ENCODE measurements at places on chromosomes 6 and 20. TPM values are rescaled to one million over a fixed set of nuclear protein-coding genes. Genes with fewer than 3 reads are reported as not detected.

- DNase-seq, result no peak
Measured at GRCh38 chr20:35490736-35491181, 35.4 kb downstream of the CEP250 start.

AKAP7 gene
- 212 TPM for total RNA-seq

- no peak for DNase-seq
Measured at GRCh38 chr6:112749673-112750072, 402.5 kb downstream of the RFPL4B start.

SSTR4 gene
- total RNA-seq, result not detected

MANEA gene
- 16.1 TPM for total RNA-seq

NTSR1 gene
- 6.7 TPM for total RNA-seq

ARMH2 gene
- not detected for total RNA-seq

SLC12A5 gene
- total RNA-seq, result 19.2 TPM

DNA sequence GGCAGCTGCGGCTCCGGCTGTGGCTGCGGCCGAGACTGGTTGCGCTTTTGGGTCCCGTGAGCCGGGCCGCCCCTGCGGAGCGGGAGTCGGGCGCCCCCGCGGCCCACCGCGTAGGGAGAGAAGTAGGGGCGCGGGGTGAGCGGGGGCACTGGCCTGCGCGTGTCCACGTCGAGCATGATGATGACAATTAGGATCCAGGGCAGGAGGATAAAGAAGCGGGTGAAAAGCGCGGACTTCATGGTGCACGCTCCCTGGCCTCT lies 739 bp downstream of the B3GAT2 start:
- no peak for DNase-seq

ARMC12 gene
- total RNA-seq, result 0.47 TPM

GRCh38 chr6:166724576-166724975 lies 97.5 kb upstream of the RPS6KA2 start:
- no peak for DNase-seq

GRCh38 chr6:4322846-4323309 lies 187.5 kb upstream of the ECI2 start:
- DNase-seq, result no peak

DNA sequence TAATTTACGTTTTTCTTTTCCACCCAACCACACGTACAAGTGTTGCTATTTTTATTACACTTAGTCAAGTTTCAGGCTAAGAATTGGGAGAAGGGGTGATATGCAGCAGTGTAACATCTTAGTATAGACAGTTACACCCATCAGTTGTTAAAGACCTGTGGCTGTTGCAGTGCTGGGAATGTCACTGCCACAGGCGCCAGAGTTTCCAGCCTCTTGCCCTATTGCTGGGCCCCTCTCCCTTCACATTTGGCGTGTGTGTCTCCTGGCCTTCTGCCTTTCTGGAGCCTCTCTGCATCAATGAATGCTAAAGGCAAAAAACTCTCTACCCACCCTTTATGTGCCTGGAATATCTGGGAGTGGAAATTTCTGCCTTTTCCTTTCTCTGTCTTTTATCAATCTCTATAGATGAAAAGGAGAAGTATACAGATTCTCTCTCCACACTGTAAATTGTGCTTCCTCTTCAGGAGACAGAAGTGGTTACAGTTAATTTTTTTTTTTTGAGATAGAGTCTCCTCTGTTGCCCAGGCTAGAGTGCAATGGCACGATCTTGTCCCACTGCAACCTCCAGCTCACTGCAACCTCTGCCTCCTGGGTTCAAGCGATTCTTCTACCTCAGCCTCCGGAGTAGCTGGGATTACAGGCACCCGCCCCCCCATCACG lies 73.0 kb downstream of the TIAM2 start:
- no peak for DNase-seq

TCEA2 gene
- 36.0 TPM for total RNA-seq

GRCh38 chr6:134734312-134734869 lies 215.5 kb downstream of the ALDH8A1 start:
- no peak for DNase-seq

- DNase-seq, result no peak
Measured at GRCh38 chr6:148389086-148389485, 46.4 kb downstream of the SASH1 start.

DNA sequence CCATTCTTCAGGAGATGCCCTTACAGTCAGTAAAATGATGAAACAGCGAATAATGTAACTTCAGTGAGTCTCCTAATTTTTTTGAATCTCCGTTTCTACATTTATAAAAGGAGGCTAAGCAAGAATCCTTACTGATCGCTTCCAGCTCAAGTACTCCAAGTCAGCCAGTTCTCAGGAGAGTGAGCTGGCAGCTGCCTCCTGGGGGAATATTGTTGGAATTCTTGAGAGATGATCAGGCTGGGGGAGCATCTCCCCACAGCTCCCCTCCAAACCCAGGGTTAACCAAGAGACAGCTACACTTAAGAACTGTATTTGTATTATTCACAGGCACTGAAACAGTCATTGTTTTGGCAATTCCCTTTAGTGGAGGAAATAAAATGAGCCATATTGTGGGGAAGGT lies 89.1 kb upstream of the PCSK2 start:
- no peak for DNase-seq

- DNase-seq, result no peak
Measured at GRCh38 chr6:71558974-71559373, 270.4 kb downstream of the OGFRL1 start.

SYNE1 gene
- 316 TPM for total RNA-seq

MOXD1 gene
- total RNA-seq, result 18.6 TPM

SLC22A7 gene
- total RNA-seq, result 0.31 TPM

DNA sequence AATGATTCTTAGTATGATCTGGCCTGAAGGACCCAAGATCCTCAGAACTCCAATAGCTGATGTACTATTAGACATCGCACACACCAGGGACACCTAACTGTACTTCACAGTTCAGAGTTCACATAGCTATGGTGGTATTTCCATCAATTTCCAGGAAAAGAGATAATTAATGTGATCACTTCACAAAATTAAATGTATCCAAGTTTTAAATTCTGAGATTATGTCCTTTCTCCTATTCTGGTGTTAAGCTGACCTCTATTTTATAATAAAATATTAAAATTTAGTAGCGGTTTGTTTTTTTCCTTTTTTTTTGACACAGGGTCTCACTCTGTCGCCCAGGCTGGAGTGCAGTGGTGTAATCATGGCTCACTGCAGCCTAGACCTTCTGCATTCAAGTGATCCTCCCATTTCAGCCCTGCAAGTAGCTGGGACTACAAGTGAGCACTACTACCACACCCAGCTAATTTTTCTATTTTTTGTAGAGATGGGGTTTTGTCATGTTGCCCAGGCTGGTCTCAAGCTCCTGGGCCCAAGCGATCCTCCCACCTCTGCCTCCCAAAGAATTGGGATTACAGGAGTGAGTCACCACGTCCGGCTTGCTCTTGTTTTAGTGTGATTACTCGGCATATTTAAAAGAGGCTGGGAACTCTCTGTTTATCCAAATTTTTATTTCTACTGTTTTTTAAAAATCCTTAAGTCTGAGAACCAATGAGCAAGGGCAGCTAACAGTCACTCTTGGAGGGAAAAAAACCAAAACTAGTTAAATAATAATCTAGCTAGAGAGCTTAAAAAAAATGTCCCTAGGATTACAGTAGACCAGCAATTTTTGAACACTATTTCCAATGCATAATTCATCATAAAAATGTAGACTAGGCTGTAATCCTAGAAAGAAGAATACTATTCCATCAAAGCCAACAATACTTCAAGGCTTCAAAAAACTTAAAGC lies 16.0 kb downstream of the KIF13A start:
- DNase-seq, result no peak

ATP9A gene
- total RNA-seq, result 260 TPM

DNA sequence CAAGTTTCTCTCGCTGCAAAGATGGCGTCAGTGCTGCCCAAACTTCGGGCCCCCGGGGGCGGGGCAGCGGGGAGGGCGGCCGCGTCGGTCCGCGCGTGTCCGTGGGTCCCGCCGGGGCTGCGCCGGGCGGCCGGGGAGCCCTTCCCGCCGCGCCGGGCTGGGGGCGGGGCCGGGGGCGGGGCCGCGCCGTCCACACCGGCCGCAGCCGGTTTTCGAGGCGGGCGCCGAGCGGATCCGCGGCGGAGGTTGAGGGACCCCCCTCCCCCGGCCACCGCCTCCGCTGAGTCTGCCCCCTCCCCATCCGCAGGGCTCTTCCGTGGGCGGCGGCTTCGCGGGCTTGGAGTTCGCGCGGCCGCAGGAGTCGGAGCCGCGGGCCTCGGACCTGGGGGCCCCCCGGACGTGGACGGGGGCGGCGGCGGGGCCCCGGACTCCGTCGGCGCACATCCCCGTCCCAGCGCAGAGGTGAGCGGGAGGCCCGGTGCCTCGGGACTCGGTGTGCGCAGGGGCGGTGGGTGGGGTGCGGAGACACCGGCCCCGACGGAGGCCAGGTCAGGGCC lies 572 bp downstream of the SLC2A4RG start:
- DNase-seq, result no peak

DNA sequence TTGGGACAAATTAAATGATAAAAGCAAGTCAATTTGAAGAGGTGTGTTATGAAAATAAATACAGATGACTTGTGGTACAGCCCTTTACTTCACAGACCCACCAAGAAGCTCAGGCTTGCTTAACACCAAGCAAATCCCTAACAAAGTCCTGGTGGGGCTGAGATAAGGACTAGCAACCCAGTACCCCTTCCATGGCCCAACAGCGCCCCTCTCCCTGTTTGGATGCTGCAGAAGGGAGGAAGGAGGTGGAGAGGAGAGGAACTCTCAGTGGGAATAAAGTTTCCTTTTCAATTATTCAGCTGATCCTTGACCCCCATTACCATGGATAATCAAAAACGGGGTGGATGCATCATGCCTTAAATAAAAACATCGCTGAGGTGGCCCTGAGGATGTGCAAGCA lies 4.5 kb upstream of the ZNF831 start:
- no peak for DNase-seq

DNA sequence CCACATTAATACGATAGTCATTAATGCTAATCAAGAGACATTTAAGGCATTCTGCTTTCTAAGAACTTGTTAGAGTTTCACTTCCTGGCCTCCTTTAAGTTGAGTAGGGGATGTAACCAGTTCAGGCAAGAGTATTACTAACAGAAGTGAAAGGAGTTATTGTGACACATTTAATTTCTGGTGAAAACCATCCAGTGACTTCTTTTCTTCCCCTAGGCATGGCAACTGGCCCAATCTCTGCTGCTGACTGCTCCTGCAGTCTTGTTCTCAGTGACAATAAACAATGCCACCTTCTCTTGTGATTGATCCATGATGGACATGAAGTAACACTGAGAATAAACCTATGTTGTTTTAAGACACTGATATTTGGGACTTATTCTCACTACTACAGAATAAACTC lies 130.9 kb upstream of the DEFB112 start:
- DNase-seq, result no peak

DNA sequence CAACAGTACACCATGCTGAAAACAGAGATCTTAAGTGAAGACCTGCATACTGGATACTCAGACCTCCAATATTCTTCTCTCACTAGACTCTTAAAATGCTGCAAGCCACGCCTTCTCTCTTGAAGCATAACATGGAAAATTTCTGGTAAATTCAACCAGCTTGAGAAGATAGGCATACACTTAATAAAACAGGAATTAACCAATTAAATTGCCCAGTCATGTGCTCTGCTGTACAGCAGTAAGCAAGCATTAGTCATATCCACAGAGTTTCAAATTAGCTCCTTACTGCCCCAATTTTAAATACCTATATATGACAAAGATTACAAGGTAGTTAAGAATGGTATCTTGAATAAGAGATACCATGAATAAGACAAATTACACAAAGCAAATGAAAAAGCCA lies 53.8 kb downstream of the C6orf58 start:
- no peak for DNase-seq

- no peak for DNase-seq
Measured at GRCh38 chr20:33532753-33533459, 43.0 kb downstream of the CBFA2T2 start.

SCRT2 gene
- 2.0 TPM for total RNA-seq

SUPT3H gene
- 15.3 TPM for total RNA-seq

DNA sequence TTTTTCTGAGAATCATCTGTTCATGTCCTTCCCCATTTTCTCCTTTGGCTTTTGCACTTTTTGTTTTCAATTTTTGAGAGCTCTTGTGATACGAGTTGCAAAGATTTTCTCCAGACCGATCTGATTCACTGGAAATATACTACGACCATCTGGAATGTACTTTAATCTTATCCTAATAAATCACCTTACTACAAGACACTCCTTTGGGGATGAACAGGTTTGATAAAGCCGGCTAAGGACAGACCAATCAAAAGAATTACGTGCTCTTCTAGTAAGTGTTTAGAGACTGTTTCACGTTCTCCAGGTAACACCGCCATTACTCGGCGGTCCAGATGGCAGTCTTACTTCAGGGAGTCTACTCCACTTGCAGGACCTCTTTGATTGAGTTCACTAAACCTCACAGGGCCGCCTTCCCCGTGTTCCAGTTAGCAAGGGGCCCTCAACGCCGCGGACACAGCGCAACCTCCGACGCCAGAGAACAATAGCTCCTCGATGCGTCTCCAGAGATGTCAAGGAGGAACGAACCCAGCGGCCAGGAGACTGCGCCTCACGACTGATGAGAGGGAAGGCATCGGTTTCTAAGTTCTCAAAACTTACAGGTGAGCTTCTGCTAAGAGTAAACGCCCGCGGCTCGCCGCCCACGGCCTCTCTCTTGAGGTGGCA lies 920 bp upstream of the WTAP start:
- no peak for DNase-seq

DNA sequence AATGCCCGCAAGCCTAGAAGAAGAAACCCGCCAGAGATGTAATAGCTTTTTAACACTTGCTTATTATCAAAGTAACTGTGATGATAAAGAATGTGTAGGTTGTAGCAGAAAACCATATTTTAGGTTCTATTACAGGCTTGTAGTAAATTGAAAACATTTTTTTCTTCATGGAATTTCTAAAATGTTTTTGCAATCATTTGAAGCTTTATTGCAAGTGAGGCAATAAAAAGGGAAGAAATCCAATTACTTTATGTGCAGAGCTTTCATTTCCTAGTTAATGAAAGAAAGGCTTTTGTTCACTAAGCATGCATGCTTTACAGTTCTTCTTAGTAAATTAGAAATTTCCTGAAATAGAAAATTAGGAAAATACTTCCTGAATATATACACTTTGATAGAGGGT lies 135.1 kb downstream of the B3GAT2 start:
- DNase-seq, result no peak

GRCh38 chr6:131130554-131130940 lies 4.7 kb upstream of the AKAP7 start:
- no peak for DNase-seq

DNA sequence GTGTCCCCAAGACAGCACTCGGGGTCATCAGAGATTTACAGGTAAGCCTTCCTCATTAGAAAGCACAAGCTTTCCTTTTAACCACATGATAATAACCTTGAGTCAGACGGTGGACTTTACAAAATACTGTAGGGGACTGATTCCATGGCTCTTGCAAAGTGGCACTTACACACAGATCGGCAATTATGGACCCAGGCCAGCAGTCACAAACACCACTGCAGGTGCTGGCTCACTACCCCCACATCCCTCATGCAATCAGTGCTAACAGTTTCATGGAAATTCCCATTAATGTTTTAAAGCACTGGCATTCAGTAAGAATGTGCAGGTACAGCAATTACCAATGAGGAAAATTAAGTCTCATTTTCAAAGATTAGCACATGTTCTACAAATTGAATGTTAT lies 516.5 kb downstream of the PRKN start:
- no peak for DNase-seq

- peak; percentile 87 for DNase-seq
Measured at GRCh38 chr6:41693281-41694240, 41.8 kb downstream of the TFEB start.

OR2B6 gene
- total RNA-seq, result not detected

TOX2 gene
- total RNA-seq, result 0.31 TPM
